AG04450 (cell line): ENCODE measurements at places on chromosomes 5 and 9.

- no peak for DNase-seq
Measured at GRCh38 chr9:6218099-6218502, 2.5 kb downstream of the IL33 start.

GRCh38 chr5:157172403-157172802, 6.3 kb upstream of the GARIN3 start:
- no peak for DNase-seq

- DNase-seq: no peak
Measured at GRCh38 chr5:71877511-71877910, 158.4 kb downstream of the CARTPT start.

- DNase-seq: no peak
Measured at GRCh38 chr5:178227138-178227659, 5.4 kb downstream of the PHYKPL start.

GRCh38 chr5:17388717-17389116, 109.3 kb upstream of the TAF11L2 start:
- DNase-seq: no peak

DNA sequence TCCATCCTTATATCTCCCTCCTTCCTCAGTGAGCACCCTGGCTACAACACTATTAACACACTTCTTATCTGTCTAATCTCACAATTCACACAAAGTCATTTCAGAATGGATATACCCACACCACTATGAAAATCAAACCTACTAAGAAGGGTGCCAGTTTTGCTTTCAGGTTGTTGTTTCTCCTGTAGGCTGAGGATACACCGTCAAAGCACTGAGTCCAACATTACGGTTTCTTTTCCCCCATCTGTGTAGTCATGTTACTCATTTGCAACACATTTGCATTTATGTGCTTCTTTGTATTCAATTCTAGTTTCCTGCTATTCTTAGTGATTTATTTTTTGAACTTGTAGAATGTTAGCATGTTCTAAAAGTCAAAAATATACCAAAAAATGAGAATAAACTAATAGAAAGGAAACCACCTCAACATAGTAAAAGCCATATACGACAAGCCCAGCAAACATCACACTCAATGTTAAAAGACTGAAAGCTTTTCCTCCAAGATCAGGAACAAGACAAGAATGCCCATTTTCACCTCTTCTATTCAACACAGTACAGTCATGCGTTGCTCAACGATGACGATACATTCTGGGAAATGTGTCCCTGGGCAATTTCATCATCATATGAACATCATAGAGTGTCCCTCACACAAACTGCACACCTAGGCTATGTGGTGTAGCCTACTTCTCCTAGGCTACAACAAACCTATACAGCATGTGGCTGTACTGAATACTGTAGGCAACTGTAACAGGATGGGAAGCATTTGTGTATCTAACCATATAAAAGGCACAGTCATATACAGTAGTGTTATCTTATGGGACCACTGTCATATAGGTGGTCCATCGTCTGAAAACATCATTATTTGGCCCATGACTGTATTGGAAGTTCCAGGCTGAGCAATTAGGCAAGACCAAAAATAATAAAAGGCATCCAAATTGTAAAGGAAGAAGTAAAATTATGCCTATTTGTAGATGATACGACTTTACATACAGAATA, 6.3 kb downstream of the ROR2 start:
- no peak for DNase-seq

- DNase-seq: no peak
Measured at GRCh38 chr5:34957857-34958690, 28.7 kb downstream of the DNAJC21 start.
